ENCODE measurements at places on chromosomes 4 and X.

- DNase-seq = no peak
Measured at GRCh38 chr4:16019649-16020048, 56.7 kb upstream of the FGFBP2 start.

DNA sequence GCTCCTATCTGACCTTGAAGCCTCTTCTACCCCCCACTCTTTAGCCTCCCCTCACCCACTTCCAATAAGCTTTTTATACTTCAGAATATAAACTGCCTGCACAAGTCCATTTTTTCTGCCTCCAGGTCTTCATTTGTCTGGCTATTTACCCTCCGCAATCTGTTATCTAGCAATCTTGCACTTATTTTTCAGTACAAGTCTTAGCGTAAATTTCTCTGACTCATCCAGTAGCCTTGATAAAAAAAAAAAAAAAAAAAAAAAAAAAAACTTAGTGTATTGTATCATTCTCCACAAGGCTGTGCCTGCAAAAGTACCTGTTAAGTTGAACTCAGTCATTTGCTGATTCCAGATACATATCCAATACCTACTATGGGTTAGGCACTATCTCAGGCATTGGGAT, 219.5 kb upstream of the DKK2 start:
- DNase-seq = no peak

GRCh38 chr4:119873132-119873531, 193.5 kb downstream of the MAD2L1 start:
- no peak for DNase-seq

GRCh38 chr4:146333187-146333894, 119.0 kb downstream of the REELD1 start:
- DNase-seq = no peak

DNA sequence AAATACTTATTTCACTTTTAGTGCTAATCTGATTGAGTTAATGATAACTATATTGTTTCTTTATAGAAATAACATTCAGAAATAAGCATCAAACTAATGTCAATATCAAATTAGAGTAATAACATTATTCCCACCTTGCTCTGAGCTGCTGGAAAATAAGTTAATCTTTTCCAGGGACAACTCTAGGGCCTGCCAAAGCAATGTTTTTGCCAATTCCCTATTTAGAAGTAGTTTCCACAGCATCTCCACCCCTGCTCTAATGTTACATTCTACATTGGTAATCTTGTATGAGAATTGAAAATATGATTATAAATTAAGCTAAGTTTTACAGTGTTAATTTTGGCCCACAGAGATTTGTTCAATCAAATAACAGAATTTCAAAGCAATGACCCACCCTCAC, 68.3 kb downstream of the REELD1 start:
- DNase-seq = no peak

GRCh38 chrX:46587753-46588171, 14.2 kb downstream of the CHST7 start:
- no peak for DNase-seq

GRCh38 chr4:105474099-105474518, 247 bp upstream of the PPA2 start:
- DNase-seq = no peak

DNA sequence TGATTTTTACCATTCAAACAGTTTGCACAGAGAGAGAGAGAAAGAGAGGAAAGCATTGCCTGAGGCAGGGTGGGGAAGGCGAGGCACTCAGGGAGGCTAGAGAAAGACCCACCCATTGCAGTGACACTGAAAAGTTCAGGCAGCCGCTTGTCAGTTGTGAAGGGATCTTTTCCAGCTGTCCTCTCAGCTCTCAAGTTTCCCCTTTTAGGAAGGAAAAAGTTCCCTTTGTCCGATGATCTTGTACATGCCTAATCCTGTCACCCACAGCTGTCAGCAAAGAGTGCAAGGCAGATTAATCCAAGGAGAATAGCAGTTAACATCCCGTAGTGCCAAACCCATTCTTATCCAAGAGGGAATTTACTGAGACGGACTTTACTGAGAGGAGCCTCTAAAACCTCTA, 255.0 kb downstream of the MAGEB5 start:
- DNase-seq = no peak

DNA sequence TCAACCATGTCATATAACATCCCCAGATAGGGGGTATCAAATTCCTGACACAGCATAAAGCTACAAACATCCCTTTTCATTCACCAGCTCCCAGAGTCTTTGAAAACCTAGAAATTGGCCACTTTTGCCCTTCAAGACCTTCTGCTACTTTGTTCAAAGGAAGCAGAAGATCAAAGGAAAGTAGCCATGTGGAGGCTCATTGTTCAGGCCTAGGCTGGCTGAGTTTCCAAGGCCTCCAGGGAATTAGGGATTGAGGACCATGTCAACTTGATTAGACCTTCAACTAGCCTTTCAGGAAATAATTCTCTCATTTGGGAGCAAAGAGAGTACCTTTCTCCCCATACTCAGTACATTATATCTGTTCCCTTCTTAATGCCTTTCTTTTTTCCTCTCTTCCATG, 66.8 kb upstream of the ATXN3L start:
- DNase-seq = no peak

DNA sequence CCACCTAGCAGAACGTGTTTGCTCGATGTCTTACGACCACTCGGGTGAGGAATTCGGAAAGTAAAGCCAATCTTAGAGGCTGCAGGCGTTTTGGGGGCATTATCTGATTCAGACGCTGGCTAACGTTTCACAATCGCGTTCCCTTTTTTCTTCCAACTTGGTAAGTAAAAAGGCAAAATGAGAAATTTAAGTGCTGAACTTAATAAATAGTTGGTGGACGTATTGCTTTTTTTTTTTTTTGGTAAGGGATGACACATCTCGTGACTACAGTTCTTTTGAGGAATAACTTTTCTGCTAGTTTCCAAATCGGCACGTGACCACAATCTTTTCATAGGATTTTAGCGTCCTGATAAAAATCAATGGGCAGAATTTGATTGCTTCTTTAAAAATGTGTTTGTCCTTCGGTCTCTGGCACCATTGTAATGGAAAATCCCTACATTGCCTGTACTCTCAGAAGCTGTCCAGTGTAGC, 848 bp downstream of the RAB9A start:
- no peak for DNase-seq

GRCh38 chr4:1512738-1513660, 106.8 kb upstream of the NKX1-1 start:
- DNase-seq = no peak

DNA sequence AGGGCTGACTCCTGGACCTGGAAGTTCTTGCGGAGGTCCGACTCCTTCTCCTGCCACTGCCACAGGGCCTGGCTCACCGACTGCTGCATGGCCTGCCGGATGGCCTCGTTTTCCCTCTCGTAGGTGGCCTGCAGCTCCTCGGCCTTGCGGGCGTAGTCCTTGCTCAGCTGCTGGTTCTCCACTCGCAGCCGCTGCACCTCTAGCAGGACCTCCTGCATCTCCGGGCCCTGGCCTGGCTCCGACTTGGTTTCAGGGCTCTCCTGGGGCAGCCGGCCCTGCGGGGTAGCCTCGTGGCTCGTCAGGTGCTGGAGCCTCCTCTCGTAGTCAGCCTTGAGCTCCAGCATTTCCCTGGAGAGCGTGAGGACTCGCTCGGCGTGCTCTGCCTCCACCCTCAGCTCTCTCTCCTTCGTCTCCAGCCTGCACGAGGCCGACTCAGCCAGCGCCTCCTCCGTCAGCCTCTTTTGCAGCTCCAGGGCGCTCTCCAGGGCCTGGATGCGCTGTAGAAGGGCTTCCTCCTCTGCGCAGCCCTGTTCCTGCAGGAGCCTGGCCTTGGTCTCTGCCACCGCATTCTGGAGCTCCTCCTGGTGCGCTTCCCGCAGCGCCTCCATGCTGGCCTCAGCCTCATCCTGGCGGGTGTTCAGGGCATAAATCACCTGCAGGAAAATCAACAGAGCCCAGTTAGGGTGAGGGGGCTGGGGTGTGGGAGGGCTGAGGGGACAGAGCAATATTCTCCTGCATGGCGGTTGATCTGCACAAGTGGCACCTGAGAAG, 72.2 kb downstream of the FAM184B start:
- DNase-seq = no peak

GRCh38 chr4:54658252-54659093, 716 bp downstream of the KIT start:
- peak; percentile 11 for DNase-seq

GRCh38 chr4:128468123-128468989, 180.7 kb upstream of the PGRMC2 start:
- peak; percentile 4 for DNase-seq

DNA sequence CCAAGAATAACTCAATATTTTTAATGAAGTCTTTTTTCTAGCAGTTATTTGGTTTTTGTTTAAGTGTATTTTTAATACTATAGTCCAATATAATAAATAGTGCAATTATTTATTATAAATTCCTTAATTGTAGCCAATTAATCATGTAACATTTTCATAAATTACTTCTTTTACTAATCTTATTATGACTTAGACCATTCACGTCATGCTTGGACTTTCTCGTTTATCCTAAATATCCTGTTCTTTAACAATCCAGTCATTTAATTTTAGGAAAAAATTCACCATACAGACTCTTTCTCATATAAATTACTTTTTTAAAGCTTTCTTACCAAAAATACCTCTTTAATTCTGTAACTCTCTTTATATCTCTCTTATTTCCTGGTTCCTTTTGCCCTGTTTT, 350.1 kb downstream of the AR start:
- no peak for DNase-seq

DNA sequence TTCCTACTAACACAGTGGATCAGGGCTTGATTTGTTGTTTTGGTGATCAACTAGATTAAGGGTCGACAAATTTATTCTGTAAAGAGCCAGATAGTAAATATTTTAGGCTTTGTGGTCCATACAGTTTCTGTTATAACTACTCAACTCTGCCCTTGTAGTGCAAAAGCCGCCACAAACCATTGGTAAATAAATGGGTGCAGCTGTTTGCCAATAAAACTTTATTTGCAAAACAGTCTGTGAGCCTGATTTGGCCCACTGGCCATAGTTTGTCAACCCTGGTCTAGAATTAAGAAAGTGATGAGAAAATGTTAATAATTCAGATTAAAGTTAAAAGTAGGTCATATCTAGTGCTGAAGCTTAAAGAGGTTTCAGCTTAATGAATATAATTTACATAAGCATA, 84.0 kb upstream of the TRIM2 start:
- no peak for DNase-seq

DNA sequence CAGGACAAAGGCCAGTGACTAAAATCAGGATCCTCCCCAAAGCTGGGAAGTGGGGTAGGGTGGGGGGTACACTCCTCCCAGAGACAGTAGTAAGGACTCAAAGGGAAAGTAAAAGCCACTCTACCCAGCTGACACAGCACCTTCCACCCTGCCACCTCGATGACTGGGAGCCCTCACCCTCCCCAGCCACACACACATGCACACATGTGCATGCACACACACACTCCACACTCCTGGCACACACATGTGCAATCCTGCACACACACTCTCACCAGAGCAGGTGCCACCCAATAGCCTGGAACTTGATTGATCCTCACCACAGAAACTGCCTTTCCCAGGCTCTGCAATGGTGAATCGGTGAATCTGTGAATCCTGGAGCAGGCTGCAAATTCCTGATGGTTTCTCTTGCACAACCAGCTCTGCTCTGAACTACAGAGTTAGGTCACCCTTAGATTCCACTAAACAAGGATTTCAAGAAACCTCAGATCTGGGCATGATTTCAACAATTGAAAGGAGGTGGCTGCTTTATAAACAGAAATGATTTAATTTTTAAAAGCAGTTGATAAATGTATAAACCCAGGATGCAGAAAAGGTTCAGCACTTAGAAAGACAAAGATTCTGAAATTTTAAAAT, 21.5 kb downstream of the AMOT start:
- DNase-seq = no peak

DNA sequence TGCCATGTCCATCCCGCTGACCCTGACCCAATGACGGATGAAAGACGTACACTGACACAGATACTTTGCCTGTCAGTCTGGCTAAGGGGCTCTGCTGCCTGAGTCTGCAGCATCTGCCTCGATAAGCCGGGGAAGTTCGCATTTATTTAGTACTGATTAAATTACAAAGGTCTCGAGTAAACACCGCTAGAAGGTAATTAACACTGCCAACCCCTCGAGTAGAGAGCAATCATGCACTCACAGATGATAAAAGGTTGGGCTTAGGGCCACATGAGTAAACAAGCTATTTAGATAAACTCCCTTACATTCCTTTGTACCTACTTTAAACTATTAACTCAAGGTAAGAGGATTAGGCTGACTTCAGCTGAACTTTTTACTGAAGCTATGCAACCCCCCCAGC, 16.0 kb upstream of the RBMXL3 start:
- no peak for DNase-seq

GRCh38 chr4:25842229-25842845, 20.5 kb downstream of the SEL1L3 start:
- no peak for DNase-seq

GRCh38 chrX:151791961-151792360, 57.4 kb downstream of the CNGA2 start:
- DNase-seq = no peak

GRCh38 chr4:97582890-97583289, 560.4 kb downstream of the STPG2 start:
- no peak for DNase-seq

GRCh38 chr4:75251547-75251946, 262.7 kb downstream of the RCHY1 start:
- no peak for DNase-seq

- no peak for DNase-seq
Measured at GRCh38 chrX:45851434-45851991, 650.8 kb upstream of the DIPK2B start.

- no peak for DNase-seq
Measured at GRCh38 chr4:130044788-130045531, 949.0 kb downstream of the C4orf33 start.

DNA sequence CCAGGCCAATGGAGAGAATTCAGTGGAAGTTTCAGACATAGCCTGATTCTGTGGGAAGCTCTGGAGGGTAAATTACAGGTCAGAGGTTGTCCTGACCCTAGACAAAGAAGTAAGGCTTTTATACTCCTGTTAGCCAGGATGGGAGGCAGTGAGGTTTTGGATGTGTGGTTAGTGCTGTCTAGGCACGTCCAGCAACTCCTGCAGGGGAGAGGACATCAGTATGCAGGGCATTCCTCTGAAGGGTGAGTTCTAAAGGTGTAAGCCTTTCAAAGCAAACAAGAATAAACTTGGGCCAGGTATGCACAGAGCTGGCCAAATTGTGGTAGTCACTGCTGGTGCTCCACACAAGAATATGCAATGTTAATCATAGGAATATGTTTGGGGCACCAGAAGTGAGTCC, 562.5 kb downstream of the CCSER1 start:
- no peak for DNase-seq

- DNase-seq = no peak
Measured at GRCh38 chrX:11380187-11380844, 87.1 kb downstream of the AMELX start.

- no peak for DNase-seq
Measured at GRCh38 chr4:28868841-28869240, 1851.3 kb upstream of the PCDH7 start.

GRCh38 chr4:56372774-56373173, 14.5 kb downstream of the AASDH start:
- DNase-seq = no peak

DNA sequence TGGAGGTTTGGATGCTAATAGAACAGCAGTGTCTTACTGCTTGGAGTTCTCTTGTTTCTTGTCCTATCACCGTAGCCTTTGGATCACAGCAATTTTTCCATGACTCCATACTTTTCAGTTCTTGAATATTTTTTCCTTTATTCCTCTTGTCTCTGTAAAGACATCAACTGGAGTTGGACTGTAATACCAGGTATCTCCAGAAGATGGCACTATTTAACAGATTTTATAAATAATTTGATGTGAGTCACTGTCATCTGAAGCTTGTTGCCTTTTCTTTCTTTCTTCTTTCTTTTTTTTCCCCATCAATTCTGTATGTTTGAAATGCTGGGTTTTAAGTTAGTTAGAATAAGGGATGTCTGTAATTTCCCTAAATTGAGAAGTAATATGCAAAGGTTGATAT, 24.1 kb downstream of the HPRT1 start:
- DNase-seq = no peak
